ENCODE measurements at places on chromosomes 4 and X.

DNA sequence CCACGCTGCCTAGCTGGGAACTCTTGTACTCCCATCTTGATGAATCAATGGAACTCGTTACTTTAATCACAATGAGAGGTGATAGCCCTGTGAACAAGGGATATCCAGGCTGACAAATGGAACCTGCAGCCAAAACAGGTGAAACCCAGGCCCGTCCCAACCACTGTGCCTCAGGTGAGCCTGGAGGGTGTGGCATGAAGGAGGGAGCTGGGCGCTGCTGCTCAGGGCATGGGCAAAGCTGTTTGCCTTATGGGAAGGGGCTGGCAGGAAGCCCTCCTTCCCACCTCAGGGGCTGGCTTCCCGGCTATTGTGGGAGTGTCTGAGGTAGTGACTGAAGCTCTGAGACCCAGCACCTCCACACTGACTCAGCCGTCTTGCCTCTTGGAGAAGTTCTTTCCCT lies 209.4 kb upstream of the ATP6AP2 start:
- no peak for DNase-seq

DNA sequence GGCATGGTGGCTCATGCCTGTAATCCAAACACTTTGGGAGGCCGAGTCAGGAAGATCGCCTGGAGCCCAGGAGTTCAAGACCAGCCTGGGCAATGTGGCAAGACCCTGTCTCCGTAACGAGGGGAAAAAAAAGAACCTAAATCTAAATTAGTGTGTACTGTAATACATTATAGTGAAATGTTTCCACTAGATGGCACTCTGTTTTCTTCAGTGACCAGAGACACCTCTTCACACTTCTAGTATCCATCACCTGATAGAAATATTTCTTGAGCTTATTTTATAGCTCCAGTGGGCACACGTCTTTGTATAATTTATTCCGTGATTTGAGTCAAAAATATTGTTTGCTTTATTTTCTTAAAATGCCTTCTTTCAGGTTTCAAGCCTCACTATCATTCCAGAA lies 600.9 kb upstream of the DIPK2B start:
- no peak for DNase-seq

- no peak for DNase-seq
Measured at GRCh38 chr4:7824218-7824617, 115.4 kb downstream of the AFAP1 start.

GRCh38 chrX:73401591-73402266 lies 45.1 kb upstream of the CDX4 start:
- peak; percentile 12 for DNase-seq

GRCh38 chrX:56785442-56785841 lies 56.4 kb downstream of the NBDY start:
- DNase-seq: no peak

DNA sequence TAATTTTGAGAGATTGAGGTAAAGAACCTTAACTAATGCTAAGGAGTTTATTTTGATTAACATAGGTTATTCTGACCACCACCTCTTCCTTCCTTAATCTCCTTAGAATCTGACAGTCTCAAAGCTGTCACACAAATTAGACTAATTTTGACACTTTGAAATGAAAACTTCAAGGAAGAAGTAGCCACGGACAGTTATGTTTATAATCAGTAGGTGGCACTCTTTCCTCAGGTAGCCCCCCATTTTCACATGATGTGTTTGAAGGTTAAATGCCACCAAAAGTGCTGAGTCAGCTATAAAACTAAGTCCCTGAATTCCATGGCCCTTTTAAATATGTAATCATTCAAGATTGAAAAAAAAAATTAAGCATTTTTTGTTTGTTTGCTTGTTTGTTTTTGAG lies 22.4 kb downstream of the TMEM33 start:
- DNase-seq: no peak

Measured in neural crest cell (in vitro differentiated cells).